Amygdala (tissue), 56 donors: ENCODE measurements at places on chromosomes 2 and 18.

DNA sequence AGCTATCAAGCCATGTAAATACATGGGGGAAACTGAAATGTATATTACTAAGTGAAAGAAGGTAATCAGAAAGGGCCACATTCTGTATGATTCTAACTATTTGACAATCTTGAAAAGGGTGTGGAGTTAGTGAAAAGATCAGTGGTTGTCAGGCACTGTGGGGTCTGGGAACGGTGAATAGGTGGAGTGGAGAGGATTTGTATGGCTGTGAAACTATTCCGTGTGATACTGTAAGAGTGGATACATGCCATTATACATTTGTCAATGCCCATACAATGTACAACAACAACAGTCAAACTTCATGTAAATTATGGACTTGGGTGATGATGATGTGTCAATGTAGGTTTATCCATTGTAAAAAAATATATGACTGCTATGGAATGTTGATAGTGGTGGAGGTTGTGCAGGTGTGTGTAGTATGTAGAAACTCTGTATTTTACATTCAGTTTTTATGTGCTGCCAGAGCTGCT, 1116.2 kb downstream of the SUCLG1 start:
- DNase-seq, result no peak

DNA sequence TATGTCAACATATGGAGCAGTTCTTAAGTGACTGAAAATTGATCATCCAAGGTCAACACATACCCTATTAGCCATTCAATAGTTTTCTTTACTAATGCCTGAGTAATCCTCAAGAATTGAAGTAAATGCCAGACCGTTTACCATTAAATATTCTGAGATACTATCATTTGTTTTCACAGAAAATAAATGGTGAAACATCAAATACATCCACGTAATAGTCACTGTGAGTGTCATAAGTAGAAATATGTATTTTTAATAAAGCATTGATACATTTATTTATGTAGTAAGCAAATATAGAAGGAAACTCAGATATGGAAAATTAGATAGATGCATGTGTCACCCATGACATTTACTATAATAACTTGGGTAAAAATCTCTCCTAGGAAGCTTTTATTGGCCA, 927.8 kb upstream of the NRXN1 start:
- DNase-seq, result no peak

DNA sequence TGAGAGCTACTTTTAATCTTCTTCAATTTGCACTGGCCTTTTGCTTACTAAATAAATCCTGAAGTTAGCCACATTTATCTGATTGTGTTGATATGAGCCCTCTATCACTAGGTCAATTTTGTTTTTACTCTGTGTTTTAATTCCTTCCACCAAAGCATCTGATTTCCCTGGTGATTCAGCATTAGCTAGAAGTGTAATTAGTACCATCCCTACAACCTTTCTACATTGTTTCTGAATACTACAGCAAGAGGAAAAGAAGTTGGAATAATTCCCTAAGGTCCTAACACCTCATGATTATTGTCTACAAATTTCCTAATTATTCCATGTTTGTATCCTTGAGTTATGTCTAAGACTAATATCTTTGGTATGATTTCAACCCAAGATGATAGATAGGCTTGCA, 1093.6 kb downstream of the SUCLG1 start:
- DNase-seq, result no peak

DNA sequence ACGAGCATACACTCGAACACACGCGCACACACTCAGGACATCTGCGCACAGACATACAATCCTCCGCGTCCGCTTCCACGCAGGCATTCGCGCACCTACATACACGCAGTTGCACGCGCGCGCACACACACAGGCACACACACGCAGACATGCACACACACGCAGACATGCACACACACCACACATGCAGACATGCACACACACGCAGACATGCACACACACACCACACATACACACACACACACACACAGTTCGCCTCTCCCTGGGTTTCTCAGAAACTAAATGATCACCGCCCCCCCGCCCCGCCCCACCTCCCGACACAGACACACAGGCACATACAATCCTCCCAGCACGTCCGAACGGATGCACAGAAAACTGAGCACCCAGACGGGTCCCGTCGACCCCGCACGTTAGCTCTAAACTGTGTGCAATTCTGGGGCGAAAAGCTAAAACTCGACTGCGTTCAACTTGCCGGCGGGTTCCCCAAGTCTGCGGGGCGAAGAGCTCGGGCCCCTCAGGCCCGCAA, 1.0 kb downstream of the EPHA4 start:
- DNase-seq, result peak; percentile 16

GRCh38 chr2:61885896-61886603, 2.4 kb downstream of the CCT4 start:
- DNase-seq, result no peak

GRCh38 chr18:3016585-3017297, 3.8 kb upstream of the LPIN2 start:
- no peak for DNase-seq
